ENCODE measurements at places on chromosomes 6 and 20.
A peak's percentile ranks its signal among the peaks of the same experiment; 100 is the strongest.

DNA sequence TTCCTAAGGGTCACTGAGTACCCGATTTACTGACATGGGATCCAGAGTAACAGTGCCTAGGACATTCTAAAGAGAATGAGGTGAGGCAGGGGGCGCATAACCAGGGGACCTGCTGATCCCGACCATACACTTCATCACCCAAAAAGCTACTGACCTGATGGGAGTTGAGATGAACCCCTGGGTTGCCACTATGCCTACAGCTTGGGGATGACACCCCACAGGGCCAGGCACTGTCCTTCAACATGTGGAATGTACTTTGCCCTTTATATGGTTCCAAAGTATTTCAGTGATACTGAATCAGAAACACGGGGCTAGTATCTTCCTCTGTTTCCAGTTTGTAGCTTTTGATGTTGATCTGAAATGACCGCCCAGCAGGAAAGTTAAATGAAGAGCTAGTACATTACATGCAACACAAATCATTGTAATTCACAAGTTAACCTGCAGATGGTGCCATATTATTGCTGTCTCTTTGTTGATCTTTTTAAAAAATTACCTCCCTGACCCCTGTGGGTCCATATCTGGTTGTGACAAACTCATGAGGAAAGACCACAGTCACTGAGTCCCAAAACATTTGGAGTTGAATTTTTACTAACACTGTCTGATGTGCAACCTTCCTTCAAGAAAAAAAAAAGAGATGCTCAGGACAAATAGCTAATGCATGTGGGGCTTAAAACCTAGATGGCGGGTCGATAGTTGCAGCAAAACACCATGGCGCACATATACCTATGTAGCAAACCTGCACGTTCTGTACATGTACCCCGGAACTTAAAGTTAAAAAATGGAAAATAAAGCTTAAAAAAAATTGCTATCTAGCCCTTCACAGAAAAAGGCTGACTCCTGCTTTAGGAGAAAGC, 42.7 kb upstream of the GCNT2 start:
- no peak for DNase-seq

DNA sequence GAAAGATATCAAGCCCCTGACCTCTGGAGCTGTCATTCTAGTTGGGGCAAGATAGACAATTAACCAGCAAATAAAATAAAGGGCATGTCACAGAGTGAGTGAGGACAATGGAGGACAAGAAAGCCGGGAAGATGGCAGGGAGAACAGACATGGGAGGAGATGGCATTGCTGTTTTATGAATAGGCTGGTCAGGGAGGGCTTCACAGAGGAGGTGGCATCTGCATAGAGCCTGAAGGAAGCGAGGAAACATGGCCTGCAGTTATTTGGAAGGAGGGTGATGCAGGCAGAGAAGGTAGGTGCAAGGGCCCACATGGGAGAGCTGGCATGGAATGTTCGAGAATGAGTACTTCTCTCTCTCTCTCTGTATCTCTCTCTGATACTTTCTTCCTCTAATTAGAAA, 63.7 kb downstream of the EFCAB8 start:
- no peak for DNase-seq

DNA sequence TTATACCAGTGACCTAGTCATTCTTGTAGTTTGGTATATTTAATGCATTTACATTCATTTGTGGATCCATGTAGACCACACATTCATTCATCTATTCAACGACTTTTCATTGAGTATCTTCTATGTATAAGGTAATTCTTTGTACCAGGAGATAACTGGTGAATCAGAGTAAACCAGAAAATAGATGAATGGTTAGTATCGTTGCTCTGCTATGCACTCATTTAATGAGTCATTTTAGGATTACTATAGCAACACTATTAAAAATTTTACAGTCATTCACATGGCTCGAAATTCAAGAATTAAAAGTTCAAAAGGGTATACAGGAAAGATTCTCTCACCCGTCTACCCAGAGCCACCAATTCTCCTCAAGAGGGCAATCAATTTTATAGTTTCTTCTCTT, 26.8 kb downstream of the DOK5 start:
- DNase-seq = no peak

DNA sequence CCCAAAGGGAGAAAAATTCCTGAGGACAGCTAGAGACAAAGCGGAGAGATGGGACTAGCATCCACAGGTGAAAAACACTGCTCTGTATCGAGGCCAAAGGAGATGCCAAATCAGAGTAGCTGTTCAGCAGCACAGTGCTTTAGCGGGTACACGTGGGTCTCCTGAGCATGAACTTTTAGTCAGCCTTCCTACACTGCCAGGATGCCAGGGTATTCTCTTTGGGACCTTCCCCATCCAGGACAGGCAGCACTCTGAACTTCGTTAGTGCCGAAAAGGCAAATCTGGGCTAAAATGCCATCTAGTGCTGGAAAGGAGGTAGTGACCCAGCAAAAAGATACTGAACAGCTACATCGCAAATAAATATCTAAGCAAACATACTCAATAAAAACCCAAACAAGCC, 64.9 kb downstream of the C6orf58 start:
- DNase-seq = peak; percentile 65

GRCh38 chr20:59747671-59748515, 143.6 kb downstream of the PHACTR3 start:
- DNase-seq = no peak

DNA sequence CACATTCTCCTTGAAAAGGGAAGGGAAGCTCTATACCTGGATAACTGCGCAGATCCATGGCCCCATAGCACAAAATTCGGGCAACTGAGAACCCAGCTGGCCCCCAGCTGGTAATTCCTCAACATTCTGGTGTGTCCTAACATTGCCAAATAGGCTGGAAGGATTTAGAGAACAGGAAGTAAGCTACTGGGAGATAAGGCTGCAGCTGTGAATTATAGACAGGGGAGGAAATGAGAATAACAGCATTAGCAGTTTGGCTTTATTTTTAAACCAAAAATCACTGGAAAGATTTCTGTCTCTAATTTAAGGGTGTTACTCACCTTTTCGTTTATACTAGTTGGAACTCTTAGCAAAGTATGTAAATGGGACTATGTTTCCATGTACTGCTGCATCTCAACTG, 97.2 kb downstream of the TULP4 start:
- DNase-seq = no peak

DNA sequence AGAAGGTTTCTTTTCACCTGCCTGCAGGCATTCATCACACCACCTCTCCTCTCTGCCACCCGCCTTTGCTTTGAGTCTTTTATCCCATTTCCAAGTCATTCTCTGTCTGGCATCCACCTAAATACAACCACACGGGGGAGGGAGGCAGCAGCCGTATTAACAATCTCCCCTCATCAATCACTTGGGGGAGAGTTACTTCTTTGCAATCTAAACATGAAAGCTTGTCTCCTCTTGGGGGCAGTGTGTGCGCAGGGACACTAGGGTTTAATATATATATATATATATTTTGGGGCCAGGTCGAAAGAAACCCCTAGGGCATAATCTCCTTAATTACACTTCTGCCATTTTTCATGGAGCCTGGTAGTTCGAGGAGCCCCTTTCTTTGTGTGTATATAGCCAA, 214.5 kb downstream of the TSHZ2 start:
- no peak for DNase-seq

GRCh38 chr6:147667082-147667481, 158.6 kb downstream of the SAMD5 start:
- DNase-seq = no peak

GRCh38 chr6:36888654-36889481, 3.1 kb downstream of the C6orf89 start:
- no peak for DNase-seq
